ENCODE measurements at places on chromosomes 4 and X.

GRCh38 chr4:6225469-6225868, 25.1 kb upstream of the JAKMIP1 start:
- DNase-seq = peak; percentile 56

- DNase-seq = no peak
These were observed 69.4 kb downstream of the PDS5A start for GRCh38 chr4:39908284-39908683.

DNA sequence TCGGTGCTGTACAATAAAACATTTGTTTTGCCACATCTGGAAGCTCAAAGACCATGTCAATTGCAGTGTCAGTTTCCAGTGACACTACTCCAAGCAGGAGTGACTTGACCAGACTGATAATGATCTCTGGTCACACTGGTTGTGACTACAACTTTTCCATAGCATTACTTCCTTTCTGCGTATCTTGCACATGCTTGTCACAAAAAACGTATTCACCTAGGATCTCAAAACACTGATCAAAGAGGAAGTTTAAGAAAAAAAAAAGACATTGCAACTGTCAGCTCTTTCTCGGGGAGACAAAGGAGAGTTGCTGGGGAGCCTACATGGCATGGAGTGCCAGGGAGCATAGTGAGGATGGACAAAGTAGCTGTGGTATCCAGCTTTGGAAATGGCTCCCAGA, 60.6 kb downstream of the OPHN1 start:
- no peak for DNase-seq

- no peak for DNase-seq
These were observed at the start of gene GABRG1 for GRCh38 chr4:46123913-46124755. GABRG1 (minus strand) TSS chr4:46124054; CDS start chr4:46123913, 141 bp downstream.

DNA sequence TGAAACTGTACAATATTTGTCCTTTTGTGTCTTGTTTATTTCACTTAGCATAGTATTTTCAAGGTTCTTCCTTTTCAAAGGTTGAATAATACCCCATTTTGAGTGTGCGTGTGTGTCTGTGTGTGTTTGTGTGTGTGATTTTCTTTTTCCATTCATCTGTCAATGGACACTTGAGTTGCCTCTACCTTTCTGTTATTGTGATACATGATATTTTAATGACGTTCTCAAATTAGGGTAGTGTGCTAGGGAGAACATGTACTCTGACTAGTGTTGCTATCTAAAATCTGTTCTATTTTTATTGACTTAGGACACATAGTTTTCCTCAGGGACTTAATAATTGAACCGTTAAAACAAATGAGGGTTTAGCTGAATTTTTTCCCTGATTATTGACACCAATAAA, 9.9 kb downstream of the MMRN1 start:
- DNase-seq = no peak

- DNase-seq = no peak
These were observed 58.3 kb downstream of the ATP10D start for GRCh38 chr4:47543331-47543730.

DNA sequence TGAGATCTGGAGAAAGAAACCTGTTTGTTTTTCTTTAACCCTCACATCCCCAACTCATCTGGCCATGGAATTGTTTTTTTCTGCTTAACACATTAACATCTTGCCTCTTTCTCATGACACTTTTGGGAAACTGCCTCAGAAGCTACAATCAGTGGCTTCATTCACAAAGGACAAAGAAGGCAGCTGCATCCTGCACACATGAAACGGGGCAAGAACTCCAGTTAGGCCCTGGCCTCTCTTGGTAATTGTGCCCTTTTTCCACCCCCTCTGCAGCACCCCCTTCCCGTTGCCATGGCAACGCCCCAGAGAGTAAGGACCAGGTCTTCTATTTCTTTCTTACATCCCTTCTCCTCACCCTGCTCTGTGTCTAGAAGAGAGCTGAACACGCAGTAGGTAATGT, 103.4 kb downstream of the PDGFRA start:
- no peak for DNase-seq
